ENCODE measurements at places on chromosomes 7 and 10.

DNA sequence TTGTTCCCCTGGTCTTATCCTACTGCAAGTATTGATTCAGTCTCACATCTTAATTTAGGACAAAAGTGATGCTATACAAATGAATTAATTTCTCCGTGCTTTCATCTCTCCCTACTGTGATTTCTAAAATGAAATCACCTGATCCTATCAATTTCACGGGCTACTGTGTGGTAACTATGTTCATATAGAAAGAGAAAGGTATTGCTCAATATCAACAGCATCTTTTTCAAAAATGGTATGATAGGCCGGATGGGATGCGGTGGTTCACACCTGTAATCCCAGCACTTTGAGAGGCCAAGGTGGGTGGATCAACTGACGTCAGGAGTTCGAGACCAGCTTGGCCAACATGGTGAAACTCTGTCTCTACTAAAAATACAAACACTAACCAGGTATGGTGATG, 71.2 kb downstream of the PIK3CG start:
- DNase-seq = no peak

DNA sequence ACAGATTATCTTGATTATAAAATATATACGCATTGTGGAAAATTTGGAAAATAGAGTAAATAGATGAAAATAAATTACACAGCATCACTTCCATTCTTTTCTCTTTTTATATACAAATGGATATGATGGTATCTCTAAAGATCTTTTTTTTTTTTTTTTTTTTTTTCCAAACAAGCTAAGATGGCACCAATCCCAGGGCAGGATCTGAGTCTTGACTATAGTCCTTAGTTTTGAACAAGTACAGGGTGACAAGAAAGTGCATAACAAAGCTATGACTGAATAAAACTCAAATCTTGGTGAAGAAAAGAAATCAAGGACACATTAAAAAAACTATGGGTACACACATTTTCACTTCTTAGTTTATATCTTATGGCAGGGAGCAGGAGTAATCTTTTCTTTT, 42.6 kb upstream of the FAM133B start:
- no peak for DNase-seq

DNA sequence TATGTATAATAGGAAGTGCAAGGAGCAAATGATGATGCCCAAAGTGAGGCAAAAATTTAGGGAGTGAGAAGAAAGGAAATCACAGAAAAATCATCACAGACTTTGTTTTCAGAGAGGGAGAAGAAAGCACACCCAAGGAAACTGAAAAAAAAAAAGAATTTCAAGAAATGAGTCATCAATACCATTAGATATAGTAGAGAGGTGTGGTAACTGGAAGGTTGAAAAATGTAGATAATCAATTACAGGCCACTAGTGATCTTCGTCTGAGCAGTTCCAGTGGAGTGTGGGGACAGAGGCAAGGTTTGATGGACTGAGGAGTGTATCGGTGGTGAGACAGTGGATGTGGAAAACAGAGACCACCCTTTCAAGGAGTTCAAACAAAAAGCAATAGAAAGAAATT, 31.7 kb downstream of the ASB4 start:
- no peak for DNase-seq

- no peak for DNase-seq
Measured at GRCh38 chr7:17758008-17758407, 182.3 kb downstream of the SNX13 start.
